CMK (cell line): ENCODE measurements at places on chromosomes 7 and 10.

DNA sequence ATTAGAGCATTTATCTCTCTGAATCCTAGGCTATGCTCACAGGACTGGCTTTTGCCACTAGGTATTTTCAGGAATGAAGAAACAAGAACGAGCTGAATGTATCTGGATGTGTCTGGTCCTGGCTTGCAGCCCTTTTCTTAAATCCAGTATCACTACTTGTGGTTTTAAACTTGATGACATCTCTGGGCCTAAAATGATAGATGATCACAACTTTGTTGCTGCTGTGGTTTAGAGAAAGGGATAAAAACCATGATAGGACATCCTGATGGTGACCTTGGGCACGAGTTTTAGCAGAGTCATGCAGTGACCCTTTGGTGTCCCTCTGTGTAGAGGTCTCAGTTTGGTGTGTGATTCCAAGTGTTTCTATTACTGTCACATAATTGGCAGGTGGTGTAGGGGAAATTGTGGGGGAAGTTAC lies 31.7 kb upstream of the SEMA3C start:
- no peak for DNase-seq

DNA sequence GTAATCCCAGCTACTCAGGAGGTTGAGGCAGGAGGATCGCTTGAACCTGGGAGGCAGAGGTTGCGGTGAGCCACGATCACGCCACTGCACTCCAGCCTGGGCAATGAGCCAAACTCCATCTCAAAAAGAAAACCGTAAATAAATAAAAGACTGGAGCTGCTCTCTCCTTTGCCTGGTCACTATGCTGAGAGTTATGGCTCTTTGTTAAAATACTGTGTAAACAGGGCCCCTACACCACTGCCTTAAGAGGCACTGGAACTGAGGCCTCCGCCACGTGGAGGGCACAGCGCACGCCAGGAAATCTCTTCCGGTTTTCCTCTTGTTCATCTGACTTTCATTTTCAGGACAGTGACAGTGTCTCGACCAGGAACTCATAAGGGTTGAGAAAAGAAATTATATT lies 123.3 kb downstream of the PAXIP1 start:
- DNase-seq = no peak

DNA sequence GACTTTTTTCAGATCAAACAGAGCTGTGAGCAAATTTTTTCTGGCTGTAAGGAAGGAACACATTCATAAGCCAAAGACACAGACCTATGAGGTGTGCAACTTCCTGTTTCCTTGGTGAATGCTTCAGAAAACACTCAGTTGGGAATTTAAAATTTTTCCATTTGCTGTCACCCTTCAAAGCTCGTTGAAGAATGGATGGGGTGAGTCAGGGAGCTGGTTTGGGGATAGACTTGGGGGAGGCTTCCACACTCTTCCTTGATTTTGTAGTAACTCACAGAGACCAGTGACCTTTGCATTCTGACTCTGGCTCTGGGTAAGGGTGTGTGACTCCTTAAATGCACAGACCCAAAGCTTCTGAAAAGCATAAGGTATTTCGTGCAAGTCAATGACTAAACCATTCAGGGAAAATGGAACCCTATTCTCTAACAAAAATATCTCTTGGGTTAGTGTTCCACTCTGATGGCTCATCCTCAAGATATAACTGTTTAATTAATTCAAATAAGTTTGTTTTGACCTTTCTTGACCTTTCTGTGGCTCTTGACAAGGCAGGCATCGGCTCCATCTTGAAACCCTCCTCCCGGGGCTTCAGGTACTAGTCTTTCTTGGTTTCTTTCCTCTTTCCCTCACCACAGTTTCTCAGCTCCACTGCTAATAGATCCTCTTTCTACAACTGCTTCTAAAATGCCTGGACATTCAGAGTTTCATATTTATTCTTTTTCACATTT lies 227.8 kb upstream of the INHBA start:
- DNase-seq = no peak

DNA sequence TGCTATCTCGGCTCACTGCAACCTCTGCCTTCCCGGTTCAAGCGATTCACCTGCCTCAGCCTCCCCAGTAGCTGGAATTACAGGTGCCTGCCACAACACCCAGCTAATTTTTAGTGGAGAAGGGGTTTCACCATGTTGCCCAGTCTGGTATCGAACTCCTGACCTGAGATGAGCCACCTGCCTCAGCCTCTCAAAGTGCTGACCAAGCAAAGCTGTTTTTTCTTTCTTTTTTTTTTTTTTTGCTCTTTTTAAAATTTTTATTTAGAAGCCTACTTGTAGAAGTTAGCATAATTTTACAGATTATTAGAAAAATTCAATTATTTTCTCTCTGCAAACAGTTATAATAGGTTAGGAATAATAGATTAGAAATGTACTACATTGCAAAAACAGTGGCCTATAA lies 1.2 kb upstream of the FGFBP3 start:
- no peak for DNase-seq

- DNase-seq = no peak
Measured at GRCh38 chr7:154868921-154869320, 134.0 kb downstream of the PAXIP1 start.

DNA sequence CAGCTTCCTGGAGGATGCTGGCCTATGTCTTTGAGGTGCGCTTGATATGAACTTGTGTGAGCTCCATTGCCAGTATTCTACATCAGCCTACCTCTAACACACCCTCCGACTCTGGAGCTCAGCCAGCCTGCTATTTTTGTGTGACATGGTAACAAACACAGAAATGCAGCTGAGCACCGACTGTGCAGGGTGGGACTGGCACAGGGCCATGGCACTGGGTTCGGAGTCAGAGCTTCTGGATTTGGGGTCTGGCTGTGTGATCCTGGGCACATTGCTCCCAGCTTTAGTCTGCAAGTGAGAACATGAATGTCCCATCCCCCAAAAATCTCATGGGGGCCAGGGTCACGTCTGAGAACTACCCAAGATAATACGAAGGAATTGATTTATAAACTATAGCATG lies 257.2 kb upstream of the CTBP2 start:
- no peak for DNase-seq

GRCh38 chr7:50650057-50650664 lies 85.0 kb upstream of the DDC start:
- no peak for DNase-seq

DNA sequence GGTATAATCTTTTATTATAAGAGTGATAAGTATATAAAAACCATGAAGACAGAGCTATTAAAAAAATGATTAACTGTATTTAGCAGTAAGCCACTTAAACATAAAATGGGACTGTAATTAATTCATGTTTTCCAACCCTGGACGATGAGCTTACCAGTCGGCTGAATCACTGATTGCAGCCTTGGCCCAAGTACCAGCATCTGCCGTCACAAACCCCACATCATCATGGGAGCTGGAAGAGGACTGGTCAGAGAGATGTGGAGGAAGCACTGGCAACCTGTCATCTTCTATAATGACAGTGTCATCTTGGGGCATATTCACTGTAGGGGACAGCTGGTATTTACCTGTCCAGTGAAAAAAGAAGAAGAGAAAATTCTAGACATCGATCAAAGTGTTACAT lies 473.6 kb downstream of the PARD3 start:
- DNase-seq = no peak

GRCh38 chr7:109713366-109713765 lies 1143.7 kb downstream of the DNAJB9 start:
- DNase-seq = no peak

DNA sequence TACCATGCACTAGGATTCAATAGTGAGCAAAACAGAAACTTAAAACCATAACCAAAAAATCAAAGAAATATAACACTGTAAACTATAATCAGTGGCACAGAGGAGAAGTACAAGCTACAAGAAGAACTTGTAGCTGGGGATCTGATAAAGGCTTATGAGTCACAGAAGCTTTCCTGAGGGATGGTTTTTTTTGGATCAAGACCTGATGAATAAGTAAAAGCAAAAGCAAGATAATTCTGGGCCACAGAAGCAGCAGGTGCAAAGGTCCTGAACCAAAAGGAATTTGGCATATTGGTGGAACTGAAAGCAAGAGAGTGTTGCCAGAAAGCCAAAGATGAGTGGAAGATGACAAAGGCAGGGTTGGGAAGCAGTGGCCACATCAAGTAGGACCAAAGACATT lies 37.4 kb upstream of the BET1 start:
- DNase-seq = no peak

DNA sequence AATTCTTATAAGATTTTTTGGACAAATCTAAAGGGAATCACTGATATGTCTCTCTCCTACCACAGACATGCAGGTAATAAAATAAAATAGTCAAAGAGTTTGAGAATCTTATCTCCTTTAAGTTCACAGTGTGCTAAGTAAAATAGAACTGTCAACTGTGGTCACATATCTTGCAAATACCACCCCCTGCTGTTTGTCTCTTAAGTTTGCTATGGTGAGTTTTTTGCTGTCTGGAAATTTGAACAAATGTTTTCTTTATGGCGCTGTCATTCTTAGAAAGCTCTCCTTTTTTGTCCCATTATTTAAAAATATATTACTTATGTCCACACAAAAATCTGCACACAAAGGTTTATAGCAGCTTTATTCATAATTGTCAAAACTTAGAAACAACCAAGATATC lies 19.6 kb downstream of the GIMAP5 start:
- DNase-seq = no peak

DNA sequence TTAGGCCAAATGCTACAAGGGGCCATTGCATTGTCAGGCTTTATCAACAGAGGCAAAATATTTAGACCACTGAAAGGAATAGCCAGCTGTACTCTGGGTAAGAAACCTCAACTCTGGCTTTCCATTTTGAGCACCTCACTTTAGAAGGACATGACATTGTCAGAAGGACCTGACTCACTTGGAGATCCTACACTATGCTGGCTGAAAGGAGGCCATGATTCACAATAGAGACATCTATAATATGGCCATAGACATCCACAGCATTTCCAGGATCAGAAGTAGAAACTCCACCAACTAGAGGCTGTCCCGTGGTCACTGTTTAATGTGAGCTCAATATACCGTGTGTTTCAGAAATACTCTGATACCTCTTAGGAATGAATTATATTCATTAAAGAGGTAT lies 140.9 kb downstream of the BTAF1 start:
- no peak for DNase-seq

DNA sequence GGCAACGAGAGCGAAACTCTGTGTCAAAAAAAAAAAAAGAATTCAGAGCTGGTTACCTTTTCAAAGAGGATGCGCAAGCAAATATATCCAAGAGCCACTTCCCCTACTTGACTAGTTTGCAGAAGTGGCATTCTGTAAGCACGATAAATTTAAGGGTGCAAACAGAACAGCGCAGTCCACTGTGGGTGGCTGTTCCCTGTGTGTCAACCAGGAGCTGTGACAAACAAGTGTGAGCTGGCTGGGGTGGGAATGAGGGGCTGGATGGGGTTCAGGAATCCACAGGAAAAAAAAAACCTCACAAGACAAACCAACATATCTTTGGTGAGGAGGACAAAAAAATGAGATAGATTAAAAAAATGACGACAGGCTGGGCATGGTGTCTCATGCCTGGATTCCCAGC lies 15.9 kb downstream of the GUSB start:
- no peak for DNase-seq

DNA sequence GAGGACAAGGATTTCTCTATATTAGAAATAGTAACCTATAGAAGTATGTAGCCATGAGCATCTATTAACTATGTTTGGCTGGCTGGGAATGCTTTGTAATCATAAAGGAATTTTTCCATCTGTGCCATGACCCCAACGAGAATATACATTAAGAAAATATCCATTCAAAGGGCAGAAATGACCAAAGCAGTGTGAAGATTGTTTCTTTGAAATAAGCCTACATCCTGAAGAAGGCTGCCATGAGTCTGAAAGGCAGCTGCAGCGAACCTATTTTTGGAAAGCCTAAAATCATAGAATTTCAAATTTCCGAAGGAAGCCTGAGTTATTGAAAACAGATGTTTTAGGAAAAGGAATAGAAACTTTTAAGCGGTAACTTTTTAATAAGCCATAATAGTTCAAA lies 244.2 kb upstream of the FOXK1 start:
- no peak for DNase-seq

- DNase-seq = no peak
Measured at GRCh38 chr7:37732888-37733287, 49.3 kb downstream of the GPR141 start.

- no peak for DNase-seq
Measured at GRCh38 chr10:88297103-88297502, 286.0 kb downstream of the RNLS start.

DNA sequence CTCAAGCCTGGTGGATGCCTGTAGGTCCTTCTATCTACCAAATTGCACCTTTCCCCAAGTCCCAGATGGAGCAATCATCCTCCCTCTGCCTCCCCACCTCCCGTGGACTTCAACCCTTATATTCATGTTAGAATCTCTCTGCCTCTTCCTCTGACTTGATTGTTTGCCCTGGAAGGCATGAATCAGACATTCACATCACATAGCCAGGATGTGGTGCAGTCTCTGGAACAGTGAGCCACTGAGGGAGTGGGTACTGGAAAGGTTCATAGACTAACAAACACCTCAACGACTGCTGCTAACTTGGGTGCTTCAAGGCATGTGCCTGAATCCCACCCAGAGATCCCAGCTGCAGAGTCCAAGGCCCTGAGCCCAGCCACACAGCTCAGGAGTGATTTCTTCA lies 494.0 kb downstream of the TNS3 start:
- DNase-seq = no peak

GRCh38 chr7:65892835-65893234 lies 20.0 kb downstream of the VKORC1L1 start:
- no peak for DNase-seq

GRCh38 chr10:14569274-14570060 lies 205.2 kb downstream of the FAM107B start:
- DNase-seq = no peak
